ENCODE measurements at places on chromosomes 5 and 9.
A peak's percentile ranks its signal among the peaks of the same experiment; 100 is the strongest.

- DNase-seq, result no peak
Measured at GRCh38 chr5:38827525-38827924, 18.3 kb upstream of the OSMR start.

DNA sequence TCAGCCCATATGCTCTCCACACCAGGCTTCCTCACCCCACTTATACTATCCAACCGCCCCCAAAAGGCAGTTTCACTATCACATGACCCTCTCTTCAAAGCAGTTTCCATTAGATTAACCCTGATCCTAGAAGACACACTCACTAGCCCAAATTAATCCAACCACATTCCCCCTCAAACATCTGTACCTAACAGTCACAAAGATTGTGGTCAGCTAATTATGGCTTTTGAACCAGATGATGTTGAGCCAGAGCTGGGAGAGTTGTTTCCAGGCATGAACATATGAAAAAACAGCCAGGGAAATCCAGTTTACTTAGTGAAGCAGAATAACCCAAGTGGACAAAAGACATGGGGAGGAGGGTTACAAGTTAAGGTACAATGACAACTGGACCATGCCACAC is 131.2 kb downstream of the SPOCK1 start:
- DNase-seq, result no peak

DNA sequence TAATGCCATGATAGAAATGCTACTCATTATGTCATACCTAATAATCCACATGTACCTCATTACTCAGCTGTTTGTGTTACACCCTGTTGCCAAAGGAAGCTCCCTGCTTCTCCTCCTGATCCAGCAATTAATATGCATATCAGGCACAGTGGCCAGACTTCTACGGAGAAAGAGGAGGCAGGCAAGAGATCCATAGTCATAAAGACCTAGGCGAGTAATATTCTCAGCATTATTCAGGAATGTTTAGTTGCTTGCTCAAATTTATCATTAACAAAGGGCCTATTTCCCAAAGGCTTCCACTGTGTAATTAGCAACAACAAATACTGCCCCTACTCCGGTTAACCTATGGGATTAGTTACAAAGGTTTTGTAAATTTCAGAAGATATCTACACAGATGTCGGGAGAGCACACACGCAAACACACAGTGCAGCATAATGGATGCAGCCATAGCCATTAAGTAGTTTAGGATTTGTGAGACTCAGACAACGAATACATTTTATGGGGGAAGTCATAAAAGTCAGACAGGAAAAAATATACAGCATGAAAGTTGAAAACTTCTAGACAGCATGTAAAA is 192.6 kb downstream of the EFNA5 start:
- no peak for DNase-seq

- DNase-seq, result no peak
Measured at GRCh38 chr5:107817436-107817835, 146.7 kb upstream of the EFNA5 start.

DNA sequence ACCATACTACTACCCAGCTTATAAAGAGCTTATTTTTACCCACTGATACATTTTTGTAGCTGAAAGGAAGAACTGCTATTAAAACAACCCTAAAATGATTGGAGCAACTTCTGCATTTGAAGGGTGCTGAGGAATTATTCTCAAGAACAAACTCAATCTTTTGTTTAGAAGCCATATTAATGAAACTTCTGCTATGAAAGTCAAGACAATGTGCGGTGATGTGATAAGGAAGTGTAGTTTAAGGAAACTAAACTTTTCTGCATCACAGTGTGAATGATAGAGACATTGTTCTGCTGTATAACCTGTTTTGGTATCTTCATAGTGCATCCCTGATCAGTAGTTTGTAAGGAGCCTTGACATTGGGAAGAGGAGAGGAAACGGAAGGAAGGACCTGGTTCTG is 408.5 kb downstream of the TMEM38B start:
- no peak for DNase-seq

- no peak for DNase-seq
Measured at GRCh38 chr9:94901019-94901363, 174.5 kb downstream of the AOPEP start.

DNA sequence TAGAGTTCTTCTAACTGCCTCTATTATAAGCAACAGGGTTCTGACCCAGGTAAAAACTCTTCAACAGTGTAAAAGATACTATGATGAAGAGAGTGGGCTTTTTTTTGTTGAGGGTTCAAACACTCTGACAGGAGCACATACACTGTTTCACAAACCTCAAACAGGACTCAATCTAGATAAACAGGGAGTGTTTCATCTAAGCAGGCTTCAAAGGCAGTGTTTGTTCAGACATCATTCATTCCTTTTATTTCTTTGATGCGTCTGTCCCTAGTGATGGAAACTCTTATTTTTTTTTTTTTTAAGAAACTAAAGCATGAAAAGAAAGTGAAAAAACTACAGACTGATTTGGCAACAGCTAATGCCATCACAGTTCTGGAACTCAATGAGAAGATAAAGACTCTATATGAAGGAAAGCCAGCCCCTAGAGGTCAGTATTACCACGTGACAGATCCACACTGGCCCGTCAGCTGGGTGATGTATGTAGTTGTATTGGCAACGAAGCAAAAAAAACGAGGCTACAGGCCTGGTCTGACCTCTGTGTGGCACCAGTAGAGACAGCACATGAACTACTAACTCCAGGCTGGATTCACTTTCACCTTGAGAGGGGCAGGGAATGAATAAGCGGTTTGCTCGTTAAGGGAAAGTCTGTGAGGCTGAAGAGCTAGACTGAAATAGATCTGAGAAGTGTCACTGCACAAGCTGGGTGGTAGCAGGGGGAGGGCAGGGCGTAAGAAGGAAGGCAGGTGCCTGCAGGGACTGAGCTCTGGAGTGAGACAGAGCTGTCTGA is 172.2 kb downstream of the CCDC192 start:
- DNase-seq, result no peak

DNA sequence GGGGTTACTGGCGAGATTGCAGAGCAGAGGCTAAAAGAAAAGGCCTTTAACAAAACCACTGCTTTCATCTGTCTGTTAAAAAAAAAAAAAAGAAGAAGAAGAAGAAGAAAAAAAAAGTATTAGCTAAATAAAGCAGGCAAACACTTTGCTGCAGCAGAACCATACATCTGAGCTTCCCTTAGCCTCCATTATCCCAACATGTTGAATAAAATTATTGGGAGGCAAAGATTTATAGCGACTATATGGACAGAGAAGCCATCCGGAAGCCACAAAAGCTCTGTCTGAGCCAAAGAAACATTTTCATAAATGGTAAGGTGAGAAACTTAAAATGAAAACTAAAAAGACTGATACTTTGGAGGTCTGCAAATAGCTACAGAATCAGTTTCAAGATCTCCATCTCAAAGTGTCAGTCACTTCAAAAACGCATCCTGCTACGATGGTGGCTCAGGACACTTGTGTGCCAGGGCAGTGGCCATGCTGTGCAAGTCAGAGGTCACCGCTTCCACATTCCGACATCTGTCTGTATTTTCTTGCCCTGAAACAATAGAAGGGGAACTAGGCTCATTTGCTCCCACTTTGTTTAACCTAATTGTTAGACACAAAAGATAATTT is 9.6 kb downstream of the EFNA5 start:
- no peak for DNase-seq

GRCh38 chr5:68189613-68190012 is 25.9 kb upstream of the PIK3R1 start:
- DNase-seq, result no peak

DNA sequence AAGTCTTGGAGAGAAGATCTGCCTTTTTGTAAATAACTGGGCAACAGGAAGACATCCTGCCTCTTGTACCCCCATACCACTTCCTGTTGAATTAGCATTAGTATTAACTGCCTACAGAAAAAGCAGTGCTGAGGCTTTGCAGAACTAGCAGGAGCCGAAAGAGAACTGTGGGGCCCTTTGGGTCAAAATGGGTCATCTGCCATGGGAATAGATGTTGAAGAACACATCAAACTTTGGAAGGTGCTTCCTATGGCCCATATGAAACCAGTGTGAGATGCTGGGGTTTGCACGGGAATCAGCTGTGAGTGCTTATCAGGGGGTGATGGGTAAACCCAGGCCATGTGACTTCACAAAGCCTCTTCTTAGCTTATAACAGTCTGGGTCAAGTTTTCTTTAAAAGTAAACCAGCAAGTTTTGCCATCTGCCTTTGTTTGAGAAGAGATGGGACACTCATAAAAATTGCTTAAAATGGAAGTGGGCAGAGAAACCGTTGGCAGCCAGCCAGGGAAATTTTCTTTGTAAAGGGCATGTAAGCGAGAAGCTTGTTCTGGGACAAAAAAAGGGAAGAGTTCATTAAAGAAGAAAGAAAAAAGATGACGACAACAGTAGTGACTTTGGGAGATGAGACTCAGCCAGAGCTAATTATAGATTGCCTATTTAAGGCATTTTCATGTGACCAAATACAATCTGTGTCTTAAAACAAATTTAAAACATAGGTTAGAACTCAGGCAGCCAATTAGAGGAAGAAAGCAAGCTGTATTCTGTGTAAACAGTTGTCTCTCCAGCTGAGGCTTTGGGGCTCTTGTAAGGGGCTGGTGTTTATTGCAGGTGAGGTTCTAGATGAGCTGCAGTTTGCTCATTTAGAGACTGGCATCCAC is 4.4 kb downstream of the SLC25A25 start:
- peak; percentile 23 for DNase-seq

GRCh38 chr9:91273853-91274552 is 87.7 kb downstream of the AUH start:
- no peak for DNase-seq

DNA sequence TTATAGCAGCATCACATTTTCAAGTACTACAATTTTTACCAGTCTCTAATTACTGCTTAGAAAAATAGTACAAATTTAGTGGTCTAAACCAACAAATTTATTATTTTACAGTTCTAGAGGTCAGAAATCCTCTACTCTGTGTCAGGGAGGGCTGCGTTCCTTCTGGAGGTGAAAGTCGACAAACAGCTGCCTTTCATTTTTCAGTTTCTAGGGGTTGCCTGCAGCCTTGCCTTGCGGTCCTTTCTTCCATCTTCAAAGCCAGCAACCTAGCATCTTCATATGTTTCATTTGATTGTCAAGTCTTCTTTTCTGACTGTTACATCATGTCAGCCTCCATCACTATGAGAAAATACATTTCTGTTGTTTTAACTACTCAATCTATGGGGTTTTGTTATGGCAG is 1022.1 kb downstream of the CDH18 start:
- DNase-seq, result no peak

DNA sequence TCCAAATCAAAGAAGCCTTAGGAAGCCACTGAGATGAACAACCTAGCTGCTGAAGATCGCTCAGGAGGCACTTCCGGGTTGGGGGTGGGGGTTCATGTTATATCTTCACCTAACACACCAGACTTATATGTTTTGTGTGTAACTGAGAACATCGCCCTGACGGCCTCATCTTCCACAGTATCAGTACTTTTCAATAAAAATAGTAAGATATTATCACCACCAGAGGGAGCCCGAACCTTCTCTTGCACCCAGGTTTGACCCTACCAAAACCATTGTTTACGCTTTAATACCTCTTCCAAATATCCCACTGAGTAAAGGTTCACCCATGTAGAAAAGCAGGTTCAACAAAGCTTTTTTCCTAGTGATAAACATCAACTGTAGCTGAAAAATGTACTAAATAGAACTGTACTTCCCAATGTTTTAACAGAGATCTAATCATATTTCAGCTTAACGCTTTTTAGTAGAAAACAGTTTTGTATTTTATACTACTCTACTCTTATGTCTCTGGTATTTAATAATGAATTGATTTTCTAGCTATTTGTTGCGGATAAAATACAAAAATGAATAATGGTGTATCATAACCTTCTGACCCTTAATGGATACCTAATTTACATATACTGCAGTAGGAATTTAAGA is 244.0 kb downstream of the EPB41L4A start:
- DNase-seq, result peak; percentile 4

- no peak for DNase-seq
Measured at GRCh38 chr5:3361811-3362605, 233.6 kb upstream of the IRX1 start.

GRCh38 chr5:133642153-133642722 is 29.9 kb upstream of the FSTL4 start:
- DNase-seq, result no peak

DNA sequence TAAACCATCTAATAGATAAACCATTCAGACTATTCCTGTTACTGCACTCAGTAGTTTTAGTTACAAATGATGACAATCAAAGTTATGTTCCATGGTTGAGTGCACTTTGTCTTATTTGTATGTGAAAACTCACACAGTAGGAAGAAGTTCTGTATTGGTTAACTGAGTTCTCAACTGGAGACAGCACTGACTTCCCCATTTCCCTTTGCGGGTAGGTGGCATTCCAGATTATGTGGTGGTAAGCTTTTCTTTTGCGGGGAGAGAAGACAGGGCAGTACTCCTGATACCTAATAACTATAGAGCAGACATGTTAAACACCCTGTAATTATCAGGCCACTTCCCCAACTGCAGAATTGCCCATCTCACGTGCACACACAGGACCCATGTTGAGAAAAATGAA is 24.4 kb downstream of the TARS1 start:
- no peak for DNase-seq

GRCh38 chr5:73030531-73030930 is 74.7 kb downstream of the FCHO2 start:
- DNase-seq, result no peak

DNA sequence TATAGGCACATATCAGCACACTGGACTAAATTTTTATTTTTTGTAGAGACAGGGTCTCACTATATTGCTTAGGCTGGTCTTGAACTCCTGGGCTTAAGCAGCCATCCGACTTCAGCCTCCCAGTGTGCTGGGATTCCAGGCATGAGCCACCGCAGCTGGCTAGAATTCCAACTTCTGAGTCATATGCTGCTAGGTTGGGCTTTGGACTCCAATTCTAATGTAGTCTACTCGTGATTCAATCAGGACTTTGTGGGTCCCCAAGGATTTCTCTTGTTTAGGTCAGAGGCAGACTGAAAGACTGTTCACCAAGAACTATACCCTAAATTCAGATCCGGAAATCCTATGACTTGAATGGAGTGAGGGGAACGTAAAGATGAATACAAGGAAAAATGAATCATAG is 68.2 kb upstream of the CHD1 start:
- DNase-seq, result no peak
